ENCODE measurements at places on chromosomes 12 and 14.

DNA sequence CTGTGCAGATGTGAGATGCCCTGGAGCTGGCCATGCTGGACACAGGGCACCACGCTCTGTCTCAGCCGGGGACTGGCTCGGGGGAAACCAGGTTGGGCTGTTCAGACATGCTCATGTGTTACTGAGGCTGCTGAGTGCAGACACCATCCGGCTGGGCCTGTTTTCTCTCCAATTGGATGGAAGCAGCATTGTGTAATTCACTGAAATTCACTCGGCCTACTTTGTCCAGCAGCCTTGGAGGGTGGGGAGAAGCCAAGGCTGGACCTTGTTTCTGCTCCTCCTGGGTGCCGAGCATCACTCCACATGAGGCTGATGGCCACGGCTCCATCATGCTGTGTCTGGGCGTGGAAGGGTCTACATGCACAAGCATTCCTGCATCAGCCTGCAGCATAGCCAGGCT, 130.7 kb downstream of the SMOC1 start:
- DNase-seq = no peak

DNA sequence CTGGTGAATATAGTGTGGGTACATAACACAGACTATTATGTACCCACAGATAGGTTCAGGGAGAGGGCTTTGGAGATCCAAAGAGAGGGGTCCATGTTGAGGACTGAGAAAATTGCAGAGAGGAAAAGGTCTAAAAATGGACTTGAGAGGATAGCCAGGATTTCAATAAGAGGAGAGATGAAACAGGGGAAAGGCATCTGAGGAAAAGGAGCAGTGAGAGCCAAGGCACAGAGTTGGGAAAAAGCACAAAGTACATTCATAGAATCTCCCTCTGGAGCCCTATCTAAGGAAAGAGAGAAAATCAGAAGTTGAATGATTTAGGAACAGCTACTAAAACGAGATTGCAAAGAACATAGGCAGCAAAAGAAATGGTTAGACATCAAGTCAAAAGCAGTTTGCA, 182.8 kb downstream of the SRGAP1 start:
- no peak for DNase-seq

GRCh38 chr12:7136676-7137075, 6.5 kb downstream of the CLSTN3 start:
- DNase-seq = no peak

DNA sequence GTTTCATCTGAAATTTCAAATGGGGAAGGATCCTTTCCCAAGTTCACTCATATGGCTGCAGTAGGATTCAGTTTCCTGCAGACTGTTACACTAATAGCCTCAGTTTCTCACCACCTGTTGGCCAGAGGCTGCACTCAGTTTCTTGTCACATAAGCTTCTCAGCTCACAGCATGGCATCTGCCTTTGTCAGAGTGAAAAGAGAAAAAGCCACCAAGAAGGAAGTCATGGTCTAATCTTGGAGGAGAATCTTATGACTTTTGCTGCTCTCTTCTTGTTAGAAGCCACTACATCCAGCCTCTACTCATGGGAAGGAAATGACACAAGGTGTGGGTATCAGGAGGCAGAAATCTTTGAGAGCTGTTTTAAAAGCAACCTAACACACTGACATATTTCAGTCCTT, 39.4 kb upstream of the BTG1 start:
- no peak for DNase-seq

- no peak for DNase-seq
Measured at GRCh38 chr12:58148405-58148804, 207.0 kb downstream of the ATP23 start.

DNA sequence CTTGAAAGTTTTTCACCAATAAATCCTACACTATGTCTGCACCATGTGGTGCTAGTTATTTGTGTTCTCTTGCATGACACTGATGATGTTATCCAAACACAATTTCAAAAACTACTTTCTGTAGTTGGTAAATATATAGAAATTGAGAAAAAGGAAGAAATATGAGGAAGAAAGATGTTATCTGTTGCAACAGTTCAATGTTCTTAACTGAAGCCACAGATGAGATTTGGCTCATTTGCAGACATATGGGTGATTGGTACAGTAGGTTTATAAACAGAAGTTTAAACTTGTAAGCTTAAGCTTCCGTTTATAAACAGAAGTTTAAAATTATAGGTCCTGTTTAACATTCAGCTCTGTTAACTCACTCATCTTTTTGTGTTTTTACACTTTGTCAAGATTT, at the start of gene CLEC12A:
TSS of gene CLEC12A (plus strand) at position 229 of the 400 bp plus-strand sequence. CDS start 188 bp downstream, outside the sequence.
- no peak for DNase-seq

GRCh38 chr12:120814203-120814902, 88.7 kb downstream of the ACADS start:
- DNase-seq = no peak
